Midbrain (tissue), 1 donor: ENCODE measurements at places on chromosomes 2 and 18.

- no peak for DNase-seq
Measured at GRCh38 chr2:189580241-189580651, 340 bp downstream of the SLC40A1 start.

DNA sequence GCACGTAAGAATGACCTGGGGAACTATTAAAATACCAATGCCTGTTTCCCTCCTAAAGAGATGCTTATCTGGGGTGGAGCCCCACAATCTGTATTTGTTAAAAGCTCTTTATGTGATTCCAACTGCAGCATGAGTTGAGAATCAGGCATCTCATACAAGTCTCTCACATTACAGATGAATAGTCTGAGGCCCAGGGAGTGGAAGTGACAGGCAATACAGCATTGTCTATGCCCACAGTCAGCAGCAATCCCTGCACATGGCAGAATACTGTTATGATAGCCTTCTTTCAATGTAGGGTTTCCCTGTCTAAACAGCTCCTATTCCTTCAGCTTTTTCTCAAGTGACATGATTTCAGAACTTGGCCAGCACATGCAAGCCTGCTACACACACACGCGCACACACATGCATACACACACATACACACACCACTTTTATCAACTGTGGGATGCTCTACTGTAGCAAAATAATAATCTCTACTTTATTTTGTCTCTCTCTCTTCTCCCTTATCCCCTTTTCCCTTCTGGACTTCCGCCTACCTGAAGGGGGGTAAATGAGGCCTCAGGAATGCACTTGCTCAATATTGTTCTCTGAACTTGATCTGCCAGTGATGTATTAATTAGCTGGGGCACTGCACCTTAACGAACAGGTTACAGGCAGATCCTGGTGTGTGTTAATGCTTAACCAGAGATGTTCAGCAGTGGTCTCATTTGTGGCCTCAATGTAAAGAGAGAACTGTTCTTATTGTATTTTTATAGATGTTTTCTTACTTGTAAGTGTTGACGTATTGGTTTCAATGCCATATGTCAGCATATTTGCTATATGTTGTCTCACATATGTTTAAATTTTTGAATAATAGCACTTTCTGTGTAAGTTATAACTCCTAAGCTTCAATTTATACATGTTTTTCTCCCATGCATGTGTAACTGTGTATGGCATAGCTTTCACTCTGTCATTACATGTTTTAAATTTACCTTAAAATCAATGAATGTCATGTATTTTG lies 116.0 kb downstream of the SETBP1 start:
- DNase-seq: no peak

GRCh38 chr18:35991696-35992095 lies 19.2 kb downstream of the RMP24 start:
- no peak for DNase-seq

DNA sequence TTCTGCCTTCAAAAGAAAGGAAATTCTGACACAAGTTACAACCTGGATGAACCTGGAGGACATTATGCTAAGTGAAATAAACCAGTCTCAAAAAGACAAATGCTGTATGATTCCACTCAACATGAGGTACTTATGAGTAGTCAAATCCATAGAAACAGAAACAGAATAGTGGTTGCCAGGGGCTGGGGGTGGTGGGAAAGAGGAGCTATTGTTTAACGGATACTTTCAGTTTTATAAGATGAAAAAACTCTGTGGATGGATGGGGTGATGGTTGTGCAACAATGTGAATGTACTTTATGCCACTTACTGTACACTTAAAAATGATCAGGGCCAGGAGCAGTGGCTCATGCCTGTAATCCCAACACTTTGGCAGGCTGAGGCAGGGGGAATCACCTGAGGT lies 15.4 kb downstream of the SLC35F5 start:
- DNase-seq: no peak

- peak; percentile 19 for DNase-seq
Measured at GRCh38 chr2:203532957-203533658, 2.0 kb downstream of the RAPH1 start.

DNA sequence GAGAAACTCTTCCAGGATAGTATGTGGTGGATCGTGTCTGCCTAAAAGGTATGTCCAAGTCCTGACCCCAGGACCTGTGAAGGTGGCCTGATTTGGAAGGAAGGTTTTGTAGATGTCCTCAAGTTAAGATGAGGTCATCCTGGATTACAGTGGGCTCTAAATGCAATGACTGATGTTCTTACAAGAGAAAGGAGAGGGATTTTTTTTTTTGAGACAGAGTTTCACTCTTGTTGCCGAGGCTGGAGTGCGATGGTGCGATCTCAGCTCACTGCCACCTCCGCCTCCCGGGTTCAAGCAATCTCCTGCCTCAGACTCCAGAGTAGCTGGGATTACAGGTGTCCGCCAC lies 19.9 kb downstream of the MBP start:
- no peak for DNase-seq

GRCh38 chr2:110955045-110955444 lies 165.7 kb upstream of the BCL2L11 start:
- no peak for DNase-seq

DNA sequence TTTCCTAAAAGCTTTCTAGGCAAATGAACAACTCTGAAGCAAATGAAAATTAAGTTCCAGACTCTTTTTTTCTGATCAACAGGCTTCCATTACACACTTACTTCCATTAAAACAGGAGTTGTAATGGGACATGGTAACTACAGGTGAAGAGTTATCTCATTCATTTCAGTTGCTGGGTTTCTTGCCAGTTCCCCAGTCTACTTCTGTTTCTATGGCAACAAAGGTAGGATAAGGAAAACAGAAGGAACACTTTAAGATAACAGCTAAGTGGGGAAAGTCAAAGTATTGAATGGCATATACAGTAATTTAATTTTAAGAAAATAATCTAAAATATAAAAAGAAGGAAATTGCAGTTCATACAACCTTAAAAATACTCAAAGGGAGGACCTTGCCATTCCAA lies 25.1 kb downstream of the BAZ2B start:
- no peak for DNase-seq

GRCh38 chr2:240603846-240604245 lies 17.3 kb downstream of the CAPN10 start:
- DNase-seq: no peak

GRCh38 chr2:166042356-166042755 lies 85.5 kb downstream of the SCN1A start:
- no peak for DNase-seq

GRCh38 chr2:46666754-46667153 lies 187.4 kb downstream of the TMEM247 start:
- DNase-seq: no peak

DNA sequence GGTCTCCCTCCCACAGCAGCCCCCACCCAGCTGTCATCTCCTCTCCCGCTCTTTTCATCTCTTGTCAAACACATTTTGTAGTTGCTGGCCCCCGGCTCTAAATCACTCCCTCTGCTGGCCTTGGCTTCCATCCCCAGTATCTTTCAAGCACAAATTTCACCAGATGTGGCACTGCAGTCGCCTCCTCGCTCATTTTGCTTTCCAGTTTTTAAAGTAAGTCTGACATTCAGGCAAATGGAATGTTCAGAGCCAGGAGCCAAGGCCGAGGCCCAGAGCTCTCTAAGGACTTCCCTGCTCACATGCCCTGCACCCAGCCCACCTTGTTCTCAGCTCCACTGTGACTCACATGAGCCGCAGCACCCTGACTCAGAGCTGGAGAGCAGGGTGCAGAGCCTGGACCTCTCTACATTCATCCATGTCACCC lies 158.4 kb downstream of the GALNT14 start:
- no peak for DNase-seq

DNA sequence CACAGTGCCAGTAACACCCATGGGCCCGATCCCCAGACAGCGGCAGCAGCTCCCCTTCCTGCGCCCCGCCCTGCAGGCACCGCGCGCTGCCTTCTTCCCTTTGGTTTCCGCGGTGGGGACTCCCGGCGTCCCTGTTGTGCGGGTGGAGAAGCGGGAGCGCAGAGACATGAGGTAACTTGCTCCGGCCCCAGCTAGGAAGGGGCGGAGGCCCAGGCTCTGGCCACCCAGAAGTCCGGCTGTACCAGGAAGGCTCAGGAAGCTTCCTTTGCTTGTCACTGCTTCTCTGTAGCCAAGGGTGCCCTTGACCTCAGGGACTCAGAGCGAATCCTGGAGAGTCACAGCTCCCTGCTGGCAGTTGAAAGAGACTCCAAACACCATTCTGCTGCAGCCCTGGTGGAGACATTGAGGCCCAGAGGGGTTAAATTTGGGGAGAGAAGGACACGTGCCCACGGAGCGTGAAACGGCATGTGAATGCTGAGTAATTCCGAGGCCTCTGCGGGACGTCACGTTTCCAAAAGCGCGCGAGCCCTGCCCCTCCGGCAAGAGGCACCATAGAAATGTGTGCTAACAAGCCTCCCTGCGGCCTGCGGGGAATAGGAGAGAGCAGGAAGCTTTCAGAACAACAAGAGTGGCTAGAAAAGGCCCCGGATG lies 6.7 kb upstream of the ADCY3 start:
- no peak for DNase-seq

- no peak for DNase-seq
Measured at GRCh38 chr2:223166983-223167650, 115.1 kb downstream of the KCNE4 start.

- no peak for DNase-seq
Measured at GRCh38 chr18:398935-399630, 101.4 kb downstream of the COLEC12 start.

DNA sequence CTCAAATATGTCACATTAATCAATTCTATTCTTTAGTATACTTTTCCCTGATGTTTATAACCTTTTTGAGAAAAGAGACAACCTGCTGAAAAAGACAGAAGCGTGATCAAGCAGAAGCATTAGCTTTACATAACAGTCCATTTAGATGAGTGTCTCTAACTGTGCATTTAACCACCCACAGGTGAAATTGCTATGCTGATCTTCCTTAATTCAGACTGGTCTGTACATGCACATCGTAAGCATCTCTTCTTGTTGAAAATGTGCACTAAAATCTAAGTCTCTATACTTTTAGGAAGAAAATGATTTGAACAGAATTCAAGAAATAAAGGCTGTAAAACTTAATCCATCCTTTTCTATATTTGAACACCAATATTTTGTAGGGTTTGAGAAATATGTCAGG lies 794.4 kb upstream of the FSHR start:
- no peak for DNase-seq

GRCh38 chr2:147945660-147946059 lies 74.9 kb downstream of the ORC4 start:
- no peak for DNase-seq

- DNase-seq: no peak
Measured at GRCh38 chr2:196809260-196809659, at the start of gene C2orf66. TSS of gene C2orf66 (minus strand) at chr2:196809355. CDS start at chr2:196809336, 19 bp downstream.
